Psoas muscle (tissue), 8 donors: ENCODE measurements at places on chromosomes 6 and 20. TPM values are rescaled to one million over a fixed set of nuclear protein-coding genes. Genes with fewer than 3 reads are reported as not detected.

TUBB2B gene
- total RNA-seq = 3.6 TPM

RIN2 gene
- 26.0 TPM for total RNA-seq

CDYL gene
- total RNA-seq = 21.3 TPM

PSORS1C1 gene
- total RNA-seq = 0.06 TPM

PRRT1 gene
- 0.51 TPM for total RNA-seq

CDKN1A gene
- 39.2 TPM for total RNA-seq

EEF1A2 gene
- 1,988 TPM for total RNA-seq

B3GALT4 gene
- total RNA-seq = 1.8 TPM

RING1 gene
- total RNA-seq = 30.2 TPM
